ENCODE measurements at places on chromosomes 16 and 17.
A peak's percentile ranks its signal among the peaks of the same experiment; 100 is the strongest.

GRCh38 chr16:84949772-84950436 lies 61.4 kb downstream of the ZDHHC7 start:
- no peak for DNase-seq

GRCh38 chr16:22216191-22216831 lies 10.2 kb downstream of the EEF2K start:
- DNase-seq, result no peak

GRCh38 chr17:14355556-14355955 lies 54.7 kb downstream of the HS3ST3B1 start:
- DNase-seq, result peak; percentile 27

DNA sequence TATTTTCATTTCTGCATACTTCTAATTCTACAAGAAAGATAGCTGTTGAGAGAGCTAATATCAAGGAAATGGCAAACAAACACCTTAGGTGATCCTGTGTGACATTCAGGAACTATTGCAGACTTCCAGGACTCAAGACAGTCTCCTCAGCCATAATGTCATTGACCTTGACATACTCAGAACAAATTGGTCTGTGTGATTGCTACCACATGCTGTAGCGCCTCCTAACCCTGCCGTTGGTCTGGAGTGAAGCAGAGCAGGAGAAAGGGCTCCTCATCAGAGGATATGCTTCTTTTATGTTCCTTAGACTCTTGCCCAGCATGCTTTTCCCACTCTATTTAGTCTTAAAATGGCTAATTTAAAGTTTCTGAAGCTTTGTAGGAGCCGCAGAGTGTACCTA lies 194.2 kb upstream of the TBX2 start:
- DNase-seq, result no peak

DNA sequence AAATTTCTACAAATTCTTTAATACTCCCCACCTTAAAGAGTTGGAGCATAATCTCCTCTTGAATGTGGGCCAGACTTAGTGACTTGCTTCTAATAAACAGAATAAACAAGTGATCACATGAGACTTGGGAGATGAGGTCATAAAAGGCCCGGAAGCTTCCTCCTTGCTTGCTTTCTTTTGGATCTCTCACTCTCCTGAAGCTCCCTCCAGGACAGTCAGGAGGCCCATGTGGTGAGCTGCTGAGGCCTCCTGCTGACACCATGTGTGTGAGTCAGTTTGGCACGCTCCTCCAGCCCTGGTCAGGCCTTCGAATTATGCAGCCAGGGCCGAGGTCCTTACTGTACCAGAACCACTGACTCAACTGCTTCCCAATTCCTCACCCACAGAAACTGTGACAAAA lies 53.2 kb downstream of the NDEL1 start:
- peak; percentile 94 for DNase-seq

DNA sequence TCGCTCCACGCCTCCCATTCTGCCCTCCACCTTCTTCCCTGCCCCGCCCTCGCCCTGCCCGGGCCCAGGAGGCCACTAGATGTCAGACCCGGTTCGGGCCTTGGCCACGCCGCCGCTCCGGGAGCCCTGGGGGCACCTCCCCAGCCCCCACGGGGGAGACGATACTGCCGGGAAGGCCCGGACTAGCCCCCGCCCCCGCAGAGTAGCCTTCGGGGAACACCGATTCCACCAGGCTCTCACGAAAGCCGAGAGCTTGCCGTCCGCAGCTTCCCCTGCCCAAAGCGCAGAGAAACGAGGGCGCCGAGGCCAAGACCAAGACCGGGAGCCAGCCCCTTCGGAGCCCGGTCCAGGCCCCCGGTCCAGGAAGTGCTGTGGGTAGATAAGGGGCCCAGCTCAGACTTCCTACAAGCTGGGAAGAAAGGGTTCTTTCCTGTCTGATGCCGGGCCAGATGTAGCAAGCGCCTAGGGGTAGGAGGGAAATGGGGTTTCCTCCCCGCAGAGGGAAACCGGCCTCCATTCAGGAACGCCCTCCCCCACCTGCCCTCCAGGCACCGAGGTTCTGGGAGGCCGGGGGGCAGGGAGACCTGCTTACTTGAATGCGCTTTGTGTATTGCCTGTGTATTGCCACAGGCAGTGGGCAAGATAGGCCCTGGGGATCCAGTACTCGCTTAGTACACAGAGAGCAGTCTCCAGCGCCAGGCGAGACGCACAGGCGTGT lies 806 bp upstream of the CYB561 start:
- DNase-seq, result peak; percentile 84

DNA sequence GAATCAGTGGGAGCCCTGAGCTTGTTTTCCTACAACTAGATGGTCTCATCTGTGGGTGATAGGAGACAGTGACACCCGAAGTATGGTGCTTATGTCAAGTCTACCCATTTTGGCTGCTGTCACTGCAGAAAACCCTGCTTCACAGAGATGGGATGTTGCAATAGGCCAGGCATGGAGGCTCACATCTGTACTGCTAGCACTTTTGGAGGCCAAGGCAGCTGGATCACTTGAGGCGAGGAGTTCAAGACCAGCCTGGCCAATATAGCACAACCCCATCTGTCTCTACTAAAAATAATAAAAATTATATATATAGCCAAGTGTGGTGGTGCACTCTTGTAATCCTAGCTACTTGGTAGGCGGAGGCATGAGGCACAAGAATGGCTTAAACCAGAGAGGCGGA lies 2.3 kb upstream of the HERPUD1 start:
- no peak for DNase-seq

GRCh38 chr17:40069751-40070708 lies 7.3 kb downstream of the THRA start:
- DNase-seq, result no peak

DNA sequence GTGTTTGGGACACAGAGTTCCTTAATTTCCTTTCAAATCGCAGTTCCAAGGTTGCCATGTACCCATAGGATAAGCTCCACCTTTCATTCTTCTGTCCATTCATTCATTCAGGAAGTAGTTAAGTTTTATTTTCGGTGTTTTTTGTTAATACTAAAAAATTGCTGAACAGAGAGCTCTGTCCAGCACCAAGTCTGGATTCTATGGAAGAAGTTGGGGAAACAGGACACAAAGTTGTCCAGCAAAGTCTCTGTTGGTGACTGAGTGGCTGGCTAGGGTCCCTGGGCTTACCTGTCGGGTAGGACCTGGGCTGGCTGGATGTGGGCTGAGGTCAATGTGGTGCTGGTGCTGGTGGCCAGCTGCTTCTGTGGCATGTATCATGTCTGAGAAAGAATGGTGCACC lies 17.6 kb upstream of the CCL2 start:
- no peak for DNase-seq

GRCh38 chr16:17143546-17144419 lies 327.0 kb downstream of the XYLT1 start:
- no peak for DNase-seq

DNA sequence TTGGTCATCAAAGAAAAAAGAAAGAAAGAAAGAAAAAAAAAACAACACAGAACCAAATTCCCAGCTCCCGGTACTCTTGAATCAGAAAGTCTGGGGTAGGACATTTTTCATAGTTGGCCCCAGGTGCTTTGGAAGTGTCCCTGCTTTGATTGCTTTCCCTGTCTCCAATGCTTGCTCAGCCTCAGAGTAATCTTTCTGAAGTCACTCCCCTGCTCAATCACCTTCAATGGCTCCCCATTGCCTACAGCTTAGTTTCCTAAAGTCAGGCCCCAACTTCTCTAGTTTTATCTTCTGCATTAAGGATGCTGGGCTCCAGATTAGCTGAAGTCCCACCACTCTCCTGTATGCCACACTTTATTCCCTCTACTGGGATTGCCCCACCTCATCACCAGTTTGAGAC lies 17.1 kb downstream of the CNGB1 start:
- DNase-seq, result no peak

- DNase-seq, result no peak
These were observed 20.6 kb upstream of the ARHGAP17 start for GRCh38 chr16:25035494-25036405.

DNA sequence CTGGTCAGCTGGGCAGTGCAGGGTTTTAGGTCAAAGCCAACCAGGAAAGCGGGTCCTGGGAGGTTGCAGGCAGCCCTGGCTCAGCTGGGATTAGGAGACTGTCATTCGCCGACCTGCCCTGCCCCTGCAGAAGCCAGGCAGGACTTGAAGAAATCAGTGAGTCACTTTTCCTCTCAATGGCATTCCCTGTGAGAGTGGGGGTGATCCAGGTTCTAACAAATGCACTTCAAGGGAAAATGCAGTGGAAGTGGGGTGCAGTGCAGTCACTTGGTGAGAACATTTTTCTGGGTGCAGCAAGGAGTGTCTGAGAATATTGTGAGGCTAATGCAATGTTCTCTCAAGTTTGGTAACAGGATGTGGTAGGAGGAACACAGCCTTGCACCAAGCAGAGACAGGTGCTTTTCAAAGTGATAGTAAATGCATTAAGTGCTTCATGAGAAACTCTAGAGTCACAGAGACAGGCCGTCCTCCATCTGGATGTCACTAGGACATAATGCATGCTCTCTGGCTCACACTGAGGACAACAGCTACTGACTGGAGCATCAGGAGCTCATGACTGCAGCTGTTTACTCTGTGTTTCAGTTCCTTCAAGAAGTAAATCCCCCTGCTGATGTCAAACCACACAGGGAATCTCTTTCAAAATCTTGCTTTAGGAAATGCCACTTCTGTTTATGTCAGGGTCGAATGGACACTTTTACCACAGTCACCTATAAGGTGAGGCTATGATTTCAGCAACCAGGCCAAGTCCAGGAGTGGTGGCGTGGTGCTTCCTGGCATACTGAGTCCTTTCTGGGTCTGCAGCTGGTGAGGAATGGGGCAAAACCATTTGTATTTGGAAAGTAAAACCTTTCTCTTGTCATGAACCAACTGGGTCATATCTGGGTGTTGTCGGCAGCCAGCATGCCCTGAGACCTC lies 16.7 kb downstream of the CDK5R1 start:
- DNase-seq, result no peak

GRCh38 chr16:89545044-89545830 lies 15.2 kb upstream of the RPL13 start:
- no peak for DNase-seq

GRCh38 chr17:27542841-27543463 lies 86.7 kb downstream of the KSR1 start:
- DNase-seq, result no peak

GRCh38 chr16:48608452-48608851 lies 1.5 kb downstream of the N4BP1 start:
- no peak for DNase-seq

DNA sequence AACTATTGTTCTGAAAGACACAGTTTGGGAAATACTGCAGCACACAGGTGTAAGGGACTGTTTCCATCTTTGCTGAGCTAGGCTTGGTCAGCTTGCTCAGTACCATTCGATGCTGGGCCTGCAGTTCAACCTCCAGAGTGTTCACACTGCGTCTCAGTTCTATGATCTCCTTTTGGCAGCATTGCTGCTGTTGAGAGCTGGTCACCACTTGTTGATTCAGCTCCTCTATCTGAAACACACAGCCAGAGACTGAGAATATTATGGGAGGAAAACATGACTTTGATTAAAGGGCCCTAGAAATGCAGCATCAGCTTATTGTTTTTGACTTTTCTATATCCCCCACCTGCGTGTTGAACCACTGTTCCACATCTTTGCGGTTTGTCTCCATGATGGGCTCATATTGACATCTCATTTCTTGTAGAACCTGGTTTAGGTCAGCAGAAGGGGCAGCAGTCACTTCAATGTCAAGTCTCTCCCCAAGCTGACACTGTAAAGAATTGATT lies 4.6 kb downstream of the KRT39 start:
- DNase-seq, result no peak

DNA sequence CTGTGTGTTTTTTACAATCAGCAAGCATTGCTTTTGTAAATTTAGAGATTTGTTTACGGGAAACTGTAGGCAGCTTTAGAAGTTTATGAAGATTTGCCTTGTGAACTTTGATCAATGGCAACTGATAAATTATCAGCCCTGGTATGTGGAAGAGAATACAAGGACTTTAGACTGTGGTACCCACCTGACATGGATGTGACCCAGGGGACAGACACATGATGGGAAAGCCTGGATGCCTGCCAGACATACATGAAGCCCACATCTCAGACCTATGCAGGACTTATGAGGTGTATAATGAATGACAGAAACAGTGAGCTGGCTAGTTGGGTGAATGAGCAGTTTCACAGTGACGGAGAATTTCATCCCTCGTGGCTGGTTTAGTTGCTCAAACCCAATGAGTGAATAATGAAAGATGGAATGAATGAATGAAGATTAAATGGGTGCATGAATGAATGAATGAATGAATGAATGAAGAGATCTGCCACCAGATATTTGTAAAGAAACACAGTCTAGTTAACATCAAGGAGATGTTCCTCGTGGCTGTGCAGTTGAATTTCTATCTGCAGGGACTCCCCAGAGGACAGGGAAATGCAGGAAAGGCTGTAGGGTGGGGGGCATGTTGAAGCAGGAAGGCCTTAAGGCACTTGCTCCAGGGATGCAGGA lies 7.6 kb downstream of the TMEM92 start:
- no peak for DNase-seq

- DNase-seq, result no peak
These were observed 26.5 kb upstream of the ZNF469 start for GRCh38 chr16:88356124-88356726.

- DNase-seq, result no peak
These were observed 37.1 kb downstream of the PRKCA start for GRCh38 chr17:66339561-66339960.

DNA sequence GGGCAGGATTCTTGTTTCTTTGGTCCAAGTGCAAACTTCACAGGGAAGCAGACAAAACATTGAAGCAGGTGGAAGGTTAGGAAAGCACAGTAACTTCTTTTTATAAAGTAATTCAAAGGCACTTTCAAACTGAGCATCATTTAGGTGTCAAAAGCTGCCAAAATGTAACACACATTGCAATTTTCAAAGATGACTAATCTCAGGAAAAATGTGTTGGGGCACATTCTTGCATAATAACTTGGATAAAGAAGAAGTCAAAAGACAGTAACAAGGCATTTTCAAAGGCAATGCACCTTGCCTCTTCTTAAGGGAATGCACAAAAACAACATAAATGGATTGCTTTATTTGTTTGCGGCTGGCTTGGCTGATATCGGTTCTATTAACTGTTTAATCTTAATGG lies 3.6 kb downstream of the KCNJ2 start:
- peak; percentile 17 for DNase-seq

- DNase-seq, result no peak
These were observed 1.4 kb downstream of the FBXO31 start for GRCh38 chr16:87382023-87382785.

- no peak for DNase-seq
These were observed 12.7 kb upstream of the DNAH17 start for GRCh38 chr17:78589885-78590284.

GRCh38 chr17:48577330-48577945 lies 712 bp downstream of the HOXB4 start:
- peak; percentile 40 for DNase-seq

- DNase-seq, result no peak
These were observed 26.4 kb downstream of the CHP2 start for GRCh38 chr16:23781176-23781575.
